ENCODE measurements at places on chromosomes 1 and 21. TPM values are rescaled to one million over a fixed set of nuclear protein-coding genes. Genes with fewer than 3 reads are reported as not detected.
A peak's percentile ranks its signal among the peaks of the same experiment; 100 is the strongest.

DNA sequence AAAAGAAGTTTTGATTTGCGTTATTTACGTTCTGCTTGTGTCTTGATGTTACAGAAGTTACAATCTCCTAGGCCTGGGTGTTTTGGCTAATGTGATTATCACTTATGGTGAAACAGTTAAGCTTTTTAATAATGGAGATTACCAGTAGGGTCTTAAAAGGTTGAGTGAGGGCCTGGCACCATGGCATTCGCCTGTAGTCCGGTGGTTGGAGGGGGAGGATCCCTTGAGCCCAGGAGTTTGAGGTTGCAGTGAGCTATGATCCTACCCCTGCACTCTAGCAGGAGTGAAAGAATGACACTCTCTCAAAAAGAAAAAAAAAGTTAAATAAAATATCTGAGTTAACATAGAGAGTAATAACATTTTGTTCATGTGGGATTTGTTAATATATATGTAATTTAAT, 8.8 kb upstream of the SPEN start:
- no peak for DNase-seq

- DNase-seq = no peak
These were observed 14.4 kb downstream of the NSL1 start for GRCh38 chr1:212777151-212777550.

RGS4 gene
- total RNA-seq = not detected

DNA sequence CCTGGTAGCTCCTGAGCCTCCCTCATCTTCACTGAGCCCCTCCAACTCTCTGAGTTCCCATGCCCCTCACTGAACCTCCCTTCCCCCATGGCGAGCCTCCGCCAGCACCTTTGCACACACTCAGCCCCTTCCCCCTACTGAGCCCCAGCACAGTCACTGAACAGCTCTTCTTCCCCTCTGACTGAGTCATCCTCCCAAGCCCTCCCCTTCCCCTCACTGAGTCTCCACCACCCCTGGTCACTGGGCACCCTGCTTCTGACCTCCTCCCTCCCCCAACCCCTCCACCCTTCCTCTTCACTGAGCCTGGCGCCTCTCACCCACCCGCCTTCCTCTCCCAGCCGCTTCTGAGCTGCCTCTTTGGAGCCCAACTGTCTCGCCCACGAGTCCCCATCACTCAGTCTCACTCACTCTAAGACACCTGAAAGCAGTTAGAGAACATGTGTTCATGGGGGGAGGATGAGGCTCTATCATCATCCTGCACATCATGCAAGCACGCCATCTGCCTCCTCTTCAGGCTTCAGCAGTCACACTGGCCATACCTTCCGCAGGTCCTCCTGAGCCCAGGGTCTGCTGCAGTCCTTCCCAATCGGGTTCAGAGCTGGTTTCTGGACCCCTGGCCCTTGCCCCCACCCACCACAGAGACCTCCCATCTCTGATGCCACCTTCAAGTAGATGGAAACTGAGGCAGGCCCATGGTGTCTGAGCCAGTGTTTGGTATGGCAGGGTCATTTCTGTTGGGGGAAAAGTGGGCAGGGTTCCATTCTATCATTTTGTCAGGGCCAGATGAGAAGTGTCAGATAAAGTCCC, 2.0 kb upstream of the TRNP1 start:
- DNase-seq = peak; percentile 71

TAS1R1 gene
- total RNA-seq = not detected

DNA sequence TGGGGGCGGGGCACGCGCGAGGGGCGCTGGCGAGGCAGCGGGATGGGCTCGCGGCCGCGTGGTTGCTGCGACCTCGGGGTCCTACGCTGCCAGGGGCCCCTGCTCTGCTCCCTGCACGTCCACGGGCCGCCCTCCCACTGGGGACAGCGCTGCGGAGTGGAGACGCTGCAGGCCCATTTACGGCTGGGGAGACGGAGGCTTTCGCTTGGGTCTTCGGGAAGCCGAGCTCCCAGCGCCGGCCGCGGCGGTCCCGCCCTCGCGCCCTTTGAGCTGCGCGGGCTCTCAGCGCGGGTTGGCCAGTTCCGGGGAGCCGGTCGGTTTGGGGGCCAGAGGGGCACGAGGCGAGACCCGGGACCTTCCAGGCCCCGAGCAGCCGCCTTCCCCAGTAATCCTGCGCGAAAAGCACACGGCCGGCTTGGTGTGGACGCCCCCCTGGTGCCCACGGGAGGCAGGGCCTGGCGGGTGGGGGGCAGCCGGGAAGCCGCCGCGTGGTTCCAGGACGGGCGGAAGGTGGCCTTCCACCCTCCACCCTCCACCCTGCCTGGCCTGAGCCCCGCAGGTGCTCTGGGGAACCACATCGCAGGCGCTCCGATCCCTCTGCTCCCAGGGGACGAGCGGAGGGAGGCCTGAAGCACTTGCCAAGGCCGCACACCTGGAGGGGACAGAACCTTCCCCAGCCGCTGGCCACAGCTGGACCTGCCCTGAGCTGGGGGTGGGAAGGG, 570 bp upstream of the PEX10 start:
- peak; percentile 21 for DNase-seq
